T-helper 17 cell (primary cell): ENCODE measurements at places on chromosomes 1 and 21. TPM values are rescaled to one million over a fixed set of nuclear protein-coding genes. Genes with fewer than 3 reads are reported as not detected.

The SELL gene
- total RNA-seq: 205 TPM

The VWA1 gene
- not detected for total RNA-seq

The DCDC2B gene
- total RNA-seq: not detected

The FAM151A gene
- not detected for total RNA-seq

The KRTAP11-1 gene
- total RNA-seq: not detected

The MRPL55 gene
- 59.9 TPM for total RNA-seq

The PLA2G2D gene
- total RNA-seq: not detected

The AMY1A gene
- not detected for total RNA-seq

The LORICRIN gene
- not detected for total RNA-seq

The TAS1R1 gene
- not detected for total RNA-seq

The C1orf94 gene
- total RNA-seq: not detected

The MTARC1 gene
- not detected for total RNA-seq

The CD101 gene
- 1.9 TPM for total RNA-seq

The PKP1 gene
- not detected for total RNA-seq

The PRDX6 gene
- 125 TPM for total RNA-seq

The PLEKHN1 gene
- 3.4 TPM for total RNA-seq

DNA sequence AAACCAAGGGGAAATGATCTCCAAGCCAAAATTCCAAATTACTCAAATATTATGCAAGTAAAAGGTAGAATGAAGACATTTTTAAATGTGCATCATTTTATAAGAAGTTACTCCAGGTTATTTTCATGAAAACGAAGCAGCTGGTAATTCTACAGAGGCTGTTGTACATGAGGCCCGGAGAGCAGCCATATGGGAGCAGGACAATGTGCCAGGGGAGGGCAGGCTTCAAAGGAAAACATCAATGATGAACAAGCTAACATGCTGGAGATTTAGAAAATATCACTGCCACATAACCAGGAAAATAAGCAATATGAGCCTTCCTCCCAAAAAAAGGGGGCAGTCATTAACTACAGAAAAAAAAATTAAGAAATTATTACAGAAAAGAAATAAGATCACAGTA, 109.1 kb downstream of the TIAM1 start:
- H3K4me3 ChIP-seq: no peak overlapping the region
- no peak overlapping the region for H3K27ac ChIP-seq
- DNase-seq: no peak
- peaks cover 9% of the 10 kb centered on the region for H3K4me1 ChIP-seq
- no peaks in the 10 kb centered on the region for H3K27me3 ChIP-seq
- peaks cover 6% of the 10 kb centered on the region for H3K36me3 ChIP-seq

DNA sequence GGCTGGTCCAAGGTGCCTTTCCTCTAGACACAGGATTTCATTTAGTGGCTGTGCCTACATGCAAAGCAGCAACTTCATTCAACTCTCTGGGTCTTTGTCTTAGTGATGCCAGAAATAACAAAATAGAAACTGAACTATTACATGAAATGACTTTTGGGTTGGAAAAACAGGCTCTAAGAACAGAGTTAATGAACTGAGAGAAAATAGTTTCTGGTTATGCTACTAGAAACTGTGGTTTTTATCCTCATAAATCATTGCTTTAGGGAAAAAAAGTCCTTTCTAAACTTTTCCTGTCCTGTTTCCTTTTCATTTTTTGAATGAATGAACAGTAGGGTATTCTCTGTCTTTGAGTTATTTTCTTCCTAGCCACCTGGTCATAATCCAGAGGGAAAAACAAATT, 424.0 kb downstream of the KIF26B start:
- no peak overlapping the region for H3K27ac ChIP-seq
- no peaks in the 10 kb centered on the region for H3K36me3 ChIP-seq
- peaks cover 49% of the 10 kb centered on the region for H3K27me3 ChIP-seq
- H3K4me1 ChIP-seq: no peaks in the 10 kb centered on the region

DNA sequence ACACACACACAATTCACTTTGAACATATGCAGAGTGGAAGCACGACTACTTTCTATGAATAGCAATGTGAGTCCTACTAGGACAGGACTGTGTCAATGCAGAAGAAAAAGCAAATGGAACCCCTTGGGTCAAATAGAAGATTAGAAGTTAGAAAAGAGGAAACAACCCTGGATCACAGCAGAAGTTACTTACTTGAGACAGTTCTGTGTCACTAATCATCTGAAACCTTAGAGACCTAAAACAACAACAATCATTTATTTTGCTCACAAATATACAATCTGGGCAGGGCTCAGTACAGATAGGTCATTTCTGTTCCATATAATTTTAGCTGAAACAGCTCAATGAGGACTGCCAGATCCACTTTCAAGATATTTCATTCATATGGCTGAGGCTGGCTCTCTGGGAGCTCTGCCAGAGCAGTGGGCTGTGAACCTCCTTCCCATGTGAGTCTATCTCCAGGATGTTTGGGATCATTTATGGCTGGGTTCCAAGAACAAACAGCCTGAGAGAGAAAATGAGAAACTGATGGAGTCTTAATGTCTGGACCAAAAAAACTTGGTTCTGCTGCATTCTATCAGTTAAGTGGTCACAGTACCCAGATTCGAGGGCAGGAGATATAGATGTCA, 42.5 kb upstream of the IL10 start:
- H3K27ac ChIP-seq: peak overlapping the region; percentile 47
- H3K36me3 ChIP-seq: peaks cover 2% of the 10 kb centered on the region
- no peak for DNase-seq
- no peak overlapping the region for H3K4me3 ChIP-seq

- H3K4me3 ChIP-seq: peak overlapping the region; percentile 86
- H3K4me1 ChIP-seq: peaks cover 10% of the 10 kb centered on the region
- no peak for DNase-seq
- H3K27ac ChIP-seq: peak overlapping the region; percentile 78
Observed at GRCh38 chr1:204149635-204150565, 1.9 kb downstream of the ETNK2 start.

DNA sequence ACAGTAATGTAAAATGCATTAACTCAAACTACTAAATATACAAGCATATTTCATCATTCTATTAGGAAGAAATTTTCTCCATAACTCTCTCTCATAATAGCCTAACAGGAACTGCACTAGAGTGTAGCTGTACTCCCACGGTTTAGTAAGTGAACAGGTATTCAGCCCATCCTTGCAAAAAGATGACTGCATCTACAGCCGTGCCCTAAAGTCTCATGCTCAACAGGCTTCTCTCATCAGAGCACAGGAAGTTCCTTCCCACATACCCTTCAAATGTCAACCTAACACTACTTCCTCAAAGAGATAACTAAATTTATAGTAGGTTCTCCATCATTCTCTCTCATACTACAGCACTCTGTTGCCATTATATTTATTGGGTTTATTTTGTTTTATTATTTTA, 251.6 kb downstream of the AKT3 start:
- H3K4me1 ChIP-seq: peaks cover 24% of the 10 kb centered on the region
- no peaks in the 10 kb centered on the region for H3K27me3 ChIP-seq
- no peak for DNase-seq

DNA sequence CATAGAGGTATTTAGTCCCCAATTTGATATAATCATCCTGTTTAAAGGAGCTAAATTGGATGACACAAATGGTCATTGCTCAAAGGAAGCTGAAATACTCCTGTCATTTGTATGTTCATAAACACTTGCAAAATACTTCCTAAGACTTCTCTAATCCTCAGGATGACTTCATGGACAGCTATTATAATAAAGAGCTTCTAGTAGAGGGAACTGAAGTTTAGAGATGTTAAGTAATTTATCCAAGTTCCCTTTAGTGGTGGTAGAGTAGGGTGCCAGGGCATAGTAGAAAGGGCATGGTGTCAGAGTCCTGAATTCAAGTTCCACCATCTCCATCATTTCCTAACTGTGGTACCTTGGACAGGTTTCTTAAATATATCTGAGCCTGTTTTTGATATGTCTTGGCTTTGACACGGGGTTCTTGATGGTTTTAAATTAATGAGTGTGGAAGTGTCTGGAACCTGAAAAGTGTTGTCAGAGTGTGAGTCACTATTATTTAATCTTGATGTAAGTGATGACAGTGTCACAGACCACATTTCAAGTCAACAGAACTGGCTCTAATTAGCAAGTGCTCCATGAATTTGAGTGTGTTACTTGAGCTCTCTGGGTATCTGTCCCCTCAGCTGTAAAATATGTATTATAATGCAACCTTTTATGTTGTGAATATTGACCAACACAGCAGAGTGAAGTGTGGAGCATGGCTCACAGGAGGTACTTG, 12.1 kb upstream of the GBP6 start:
- no peak for DNase-seq
- H3K27me3 ChIP-seq: no peaks in the 10 kb centered on the region
- H3K27ac ChIP-seq: no peak overlapping the region
- no peaks in the 10 kb centered on the region for H3K36me3 ChIP-seq

- H3K27me3 ChIP-seq: peaks cover 34% of the 10 kb centered on the region
- no peak for DNase-seq
- H3K36me3 ChIP-seq: no peaks in the 10 kb centered on the region
- no peak overlapping the region for H3K4me3 ChIP-seq
- no peak overlapping the region for H3K27ac ChIP-seq
- peaks cover 3% of the 10 kb centered on the region for H3K4me1 ChIP-seq
Observed at GRCh38 chr1:77273891-77274290, 7.9 kb upstream of the AK5 start.

DNA sequence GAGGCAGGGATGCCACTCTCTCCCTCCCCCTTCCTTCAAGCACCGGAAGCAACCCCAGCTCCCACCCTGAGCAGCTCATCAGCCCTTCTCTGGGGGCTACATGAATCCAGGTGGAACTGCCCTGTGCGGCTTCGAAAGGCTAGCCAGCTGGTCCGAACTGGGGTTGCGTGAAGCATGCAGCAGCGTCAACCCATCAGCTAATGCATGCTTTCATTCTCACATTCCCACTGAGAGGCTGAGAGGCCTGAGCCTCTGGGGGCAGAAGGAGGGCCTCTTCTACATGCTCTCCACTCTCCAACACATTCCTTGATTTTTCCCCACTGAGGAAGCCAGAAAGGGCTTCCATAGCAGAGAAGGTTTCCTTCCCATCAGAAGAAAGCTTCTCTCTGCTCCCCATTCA, 5.6 kb downstream of the RXRG start:
- H3K27ac ChIP-seq: no peak overlapping the region
- H3K4me1 ChIP-seq: peaks cover 3% of the 10 kb centered on the region
- no peak for DNase-seq

GRCh38 chr21:17578162-17578561, 34.5 kb downstream of the BTG3 start:
- H3K27ac ChIP-seq: no peak overlapping the region
- peaks cover 2% of the 10 kb centered on the region for H3K4me1 ChIP-seq
- H3K4me3 ChIP-seq: no peak overlapping the region
- peaks cover 30% of the 10 kb centered on the region for H3K27me3 ChIP-seq
- no peak for DNase-seq

GRCh38 chr1:19872190-19872589, 10.0 kb upstream of the OTUD3 start:
- H3K27ac ChIP-seq: no peak overlapping the region
- H3K27me3 ChIP-seq: peaks cover 70% of the 10 kb centered on the region
- no peak for DNase-seq
- no peak overlapping the region for H3K4me3 ChIP-seq

GRCh38 chr21:43812139-43812821, 22.9 kb downstream of the RRP1 start:
- no peak overlapping the region for H3K27ac ChIP-seq
- no peaks in the 10 kb centered on the region for H3K36me3 ChIP-seq
- H3K27me3 ChIP-seq: no peaks in the 10 kb centered on the region
- no peak for DNase-seq
- H3K4me3 ChIP-seq: no peak overlapping the region
- peaks cover 13% of the 10 kb centered on the region for H3K4me1 ChIP-seq

GRCh38 chr1:94239796-94240195, 2.4 kb upstream of the ARHGAP29 start:
- peaks cover 2% of the 10 kb centered on the region for H3K36me3 ChIP-seq

- no peaks in the 10 kb centered on the region for H3K27me3 ChIP-seq
- no peak for DNase-seq
- no peak overlapping the region for H3K27ac ChIP-seq
- no peak overlapping the region for H3K4me3 ChIP-seq
Observed at GRCh38 chr1:83705091-83705490, 293.8 kb downstream of the TTLL7 start.

- H3K36me3 ChIP-seq: no peaks in the 10 kb centered on the region
- H3K4me1 ChIP-seq: no peaks in the 10 kb centered on the region
- no peak for DNase-seq
- no peak overlapping the region for H3K27ac ChIP-seq
- peaks cover 22% of the 10 kb centered on the region for H3K27me3 ChIP-seq
Observed at GRCh38 chr1:202023001-202023433, 12.6 kb downstream of the ELF3 start.

DNA sequence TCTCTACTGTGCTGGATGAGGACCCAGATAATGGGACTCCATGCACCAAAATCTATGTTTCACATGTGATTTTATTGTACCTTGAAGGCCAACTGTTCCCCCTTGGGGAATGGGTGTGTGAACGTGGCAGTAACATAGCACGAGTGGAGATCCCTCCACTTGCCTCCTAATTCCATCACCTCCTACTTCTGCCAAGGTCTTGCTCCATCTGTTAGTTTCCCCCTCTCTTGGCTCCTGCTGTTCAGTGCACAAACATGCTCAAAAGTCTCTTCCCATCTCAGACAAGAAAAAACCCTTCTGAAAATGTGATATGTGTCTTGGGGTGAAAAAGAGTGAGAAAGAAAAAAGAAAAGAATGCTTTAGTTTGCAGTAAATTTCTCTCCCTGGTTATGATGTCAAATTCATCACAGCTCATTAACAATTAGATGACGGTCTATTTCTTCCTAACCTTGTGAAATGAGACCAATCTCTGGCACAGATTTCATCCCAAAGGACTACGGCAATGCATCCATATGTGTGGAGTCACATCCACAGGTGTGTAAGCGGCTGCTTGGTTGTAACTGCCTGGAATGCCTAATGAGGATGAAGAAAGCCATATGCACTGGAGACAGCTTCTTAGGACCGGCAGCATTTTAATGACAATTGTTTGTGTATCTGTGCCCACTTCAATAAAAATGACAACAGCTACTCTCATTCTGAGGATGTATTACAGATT, 79.3 kb upstream of the DIRAS3 start:
- H3K27ac ChIP-seq: no peak overlapping the region
- no peaks in the 10 kb centered on the region for H3K4me1 ChIP-seq
- H3K4me3 ChIP-seq: no peak overlapping the region
- no peak for DNase-seq
- peaks cover 16% of the 10 kb centered on the region for H3K27me3 ChIP-seq

- H3K27ac ChIP-seq: peak overlapping the region; percentile 95
- peaks cover 58% of the 10 kb centered on the region for H3K4me1 ChIP-seq
- peak overlapping the region; percentile 74 for H3K4me3 ChIP-seq
- no peaks in the 10 kb centered on the region for H3K36me3 ChIP-seq
- H3K27me3 ChIP-seq: no peaks in the 10 kb centered on the region
Observed at GRCh38 chr1:41672173-41672572, 187.7 kb upstream of the EDN2 start.

DNA sequence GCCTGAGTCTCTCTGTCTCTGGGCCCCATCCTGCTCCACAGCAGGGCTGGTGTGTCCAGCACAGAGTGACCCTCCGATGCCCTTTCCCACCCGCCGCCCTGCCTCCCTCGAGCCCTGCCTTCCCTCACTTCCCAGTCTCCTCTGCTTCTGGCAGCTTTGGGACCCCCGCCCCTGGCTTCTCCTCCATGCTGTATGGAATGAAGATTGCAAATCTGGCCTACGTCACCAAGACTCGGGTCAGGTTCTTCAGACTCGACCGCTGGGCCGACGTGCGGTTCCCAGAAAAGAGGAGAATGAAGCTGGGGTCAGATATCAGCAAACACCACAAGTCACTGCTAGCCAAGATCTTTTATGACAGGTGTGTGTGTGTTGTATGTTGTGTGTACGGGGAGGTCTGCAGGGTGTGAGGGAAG, 14.3 kb downstream of the MOV10 start:
- no peak overlapping the region for H3K4me3 ChIP-seq
- no peaks in the 10 kb centered on the region for H3K27me3 ChIP-seq
- peaks cover 9% of the 10 kb centered on the region for H3K36me3 ChIP-seq
- DNase-seq: no peak
- H3K4me1 ChIP-seq: peaks cover 23% of the 10 kb centered on the region
- H3K27ac ChIP-seq: no peak overlapping the region
